ENCODE measurements at places on chromosomes 4 and X.

DNA sequence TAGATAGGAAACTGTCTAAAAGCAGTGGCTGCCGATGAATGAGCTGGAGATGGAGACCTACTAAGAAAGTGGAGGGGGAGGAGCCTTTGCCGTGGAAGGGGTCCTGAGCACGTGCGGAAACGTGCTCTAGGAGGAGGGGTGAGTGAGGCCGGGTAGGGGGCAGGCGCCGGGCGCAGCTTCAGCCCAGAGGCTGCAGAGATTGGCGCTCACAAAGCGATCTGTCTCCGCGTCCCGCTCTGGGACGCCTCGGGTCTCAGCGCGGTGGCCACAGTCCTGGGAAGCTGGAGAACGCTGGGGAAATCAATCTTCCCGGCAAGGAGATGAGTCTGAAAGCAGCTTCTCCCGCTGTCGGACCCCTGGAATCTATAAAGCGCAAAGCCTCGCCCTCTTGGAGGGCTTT is 444 bp upstream of the ARHGAP6 start:
- DNase-seq = no peak

- no peak for DNase-seq
Measured at GRCh38 chr4:1061056-1061700, 49.8 kb downstream of the FGFRL1 start.

- DNase-seq = no peak
Measured at GRCh38 chr4:89868999-89869589, 25.6 kb upstream of the MMRN1 start.

DNA sequence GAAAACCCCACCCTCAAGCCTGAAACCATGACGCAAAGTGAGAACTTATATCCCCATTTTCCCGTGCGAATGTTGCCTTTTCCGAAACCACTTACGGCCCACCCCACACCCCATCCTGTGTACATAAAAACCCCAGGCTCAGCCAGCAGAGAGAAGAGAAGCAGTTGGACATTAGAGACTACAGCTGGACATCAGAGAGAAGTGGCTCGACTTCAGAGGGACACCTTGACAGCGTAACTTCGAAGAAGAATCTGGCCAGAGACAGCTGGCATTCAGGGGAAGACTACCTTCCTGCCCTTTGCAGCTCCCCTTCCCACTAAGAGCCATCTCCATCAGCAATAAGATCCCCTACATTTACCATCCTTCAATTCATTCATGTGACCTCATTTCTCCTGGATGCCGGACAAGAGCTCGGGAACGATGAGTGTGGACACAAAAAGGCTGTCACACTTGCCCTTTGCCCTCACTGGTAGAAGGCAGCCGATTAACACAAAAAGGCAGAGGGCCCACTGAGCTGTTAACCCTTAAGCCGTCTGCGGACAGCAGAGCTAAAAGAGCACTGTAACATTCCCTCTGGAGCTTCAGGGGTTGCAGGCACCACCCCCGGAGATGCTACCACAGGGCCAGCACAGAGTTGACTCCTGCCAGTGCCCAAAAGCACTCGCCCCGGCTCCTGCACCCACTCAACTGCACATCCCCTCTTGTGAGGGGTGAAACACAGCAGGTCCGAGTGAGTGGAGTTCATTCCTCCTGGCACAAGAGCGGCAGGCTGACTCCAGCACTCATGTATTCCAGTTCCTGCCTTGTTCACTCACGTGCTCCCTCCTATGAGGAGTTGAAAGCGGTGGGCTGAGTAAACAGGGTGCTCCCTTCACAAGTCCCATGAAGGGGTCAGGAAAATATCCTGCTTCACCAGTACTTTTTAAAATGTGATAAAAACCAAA is 7.5 kb downstream of the CHM start:
- DNase-seq = no peak

DNA sequence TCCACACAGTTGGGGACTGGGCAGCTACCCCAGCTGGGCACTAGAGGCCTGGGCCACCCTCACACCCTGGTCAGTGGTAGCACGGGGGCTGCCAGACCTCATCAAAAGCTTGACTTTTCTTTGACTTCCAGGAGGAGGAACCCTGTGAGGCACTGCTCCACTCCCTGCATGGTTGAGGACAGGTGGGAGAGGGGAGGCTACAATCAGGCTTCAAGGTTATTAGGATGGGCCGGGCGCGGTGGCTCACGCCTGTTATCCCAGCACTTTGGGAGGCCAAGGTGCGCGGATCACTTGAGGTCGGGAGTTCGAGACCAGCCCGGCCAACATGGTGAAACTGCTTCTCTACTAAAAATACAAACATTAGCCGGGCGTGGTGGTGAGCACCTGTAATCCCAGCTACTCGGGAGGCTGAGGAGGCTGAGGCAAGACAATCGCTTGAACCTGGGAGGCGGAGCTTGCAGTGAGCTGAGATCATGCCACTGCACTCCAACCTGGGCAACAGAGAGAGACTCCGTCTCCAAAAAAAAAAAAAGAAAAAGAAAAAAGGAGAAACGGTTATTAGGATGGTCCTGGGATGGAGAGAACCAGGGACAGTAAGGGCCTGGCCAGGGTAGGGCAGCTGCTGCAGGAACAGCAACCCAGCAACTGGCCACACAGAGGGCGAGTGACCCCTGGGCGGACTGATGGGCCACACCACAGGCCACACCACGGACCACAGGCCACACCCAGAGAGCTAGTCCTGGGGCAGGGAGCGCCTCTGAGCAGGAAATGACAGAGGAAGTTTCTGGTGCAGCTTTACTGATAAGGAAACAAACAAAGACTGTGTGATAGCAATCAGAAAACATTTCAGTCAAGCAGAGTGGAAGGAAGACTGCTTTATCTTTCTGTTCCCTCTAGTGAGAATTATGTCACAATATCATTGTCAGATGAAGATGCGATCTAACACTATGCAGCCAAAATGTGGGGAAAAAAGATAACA is 20.5 kb upstream of the OPN1LW start:
- DNase-seq = no peak

- no peak for DNase-seq
Measured at GRCh38 chr4:71270901-71271300, 67.9 kb upstream of the SLC4A4 start.

- no peak for DNase-seq
Measured at GRCh38 chr4:104616401-104616820, 121.7 kb upstream of the CXXC4 start.

GRCh38 chr4:20195071-20195885 is 56.4 kb upstream of the SLIT2 start:
- no peak for DNase-seq

- DNase-seq = no peak
Measured at GRCh38 chrX:70171624-70172023, 5.7 kb upstream of the DGAT2L6 start.

DNA sequence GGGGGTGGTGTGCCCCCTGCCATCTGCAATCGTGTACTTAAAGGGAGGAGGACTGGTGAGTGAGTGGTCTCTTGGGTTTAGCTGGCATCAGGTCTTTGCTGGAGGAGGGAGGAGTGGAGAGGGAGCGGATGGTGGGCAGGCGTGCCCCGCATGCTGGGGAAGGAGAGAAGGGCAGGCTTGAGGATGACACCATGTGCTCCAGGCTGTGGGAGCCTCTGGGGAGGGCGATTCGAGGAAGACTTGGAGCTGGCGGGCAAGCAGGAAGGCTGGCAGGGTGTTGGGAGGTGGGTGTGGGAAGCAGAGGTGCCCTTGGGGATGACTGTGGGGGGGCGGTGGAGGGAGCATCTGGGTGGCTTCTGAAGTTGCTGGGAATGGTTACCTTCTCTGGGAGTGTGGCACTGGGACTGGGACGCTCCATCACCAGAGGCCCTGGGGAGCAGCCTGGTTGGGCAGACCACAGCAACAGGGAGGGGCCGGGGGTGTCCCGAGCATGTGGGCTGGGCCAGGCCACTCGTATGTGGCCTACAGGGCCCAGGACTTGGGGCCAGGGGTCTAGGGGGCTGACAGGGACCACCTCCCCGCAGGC is 30.8 kb upstream of the AFAP1 start:
- no peak for DNase-seq

GRCh38 chr4:150699599-150699998 is 117.6 kb downstream of the MAB21L2 start:
- no peak for DNase-seq

DNA sequence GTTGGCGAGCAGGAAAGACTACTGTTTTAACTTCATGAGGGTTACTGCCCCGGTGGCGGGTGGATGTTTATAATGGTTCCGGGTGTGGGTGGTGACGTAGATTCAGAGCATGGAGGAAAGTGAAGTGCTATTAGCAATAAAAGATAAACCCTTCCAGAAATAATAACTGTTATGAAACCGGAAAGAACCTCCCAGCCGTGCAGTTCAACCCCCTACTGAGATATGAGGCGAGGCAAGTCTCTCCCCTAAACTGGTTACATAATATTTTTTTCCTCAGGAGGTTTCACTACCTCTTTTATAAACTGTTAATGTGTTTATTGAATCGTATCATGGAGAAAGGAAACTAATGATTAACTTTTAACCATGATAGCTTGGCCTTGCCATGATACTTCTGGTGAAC is 33.9 kb upstream of the STIM2 start:
- no peak for DNase-seq

DNA sequence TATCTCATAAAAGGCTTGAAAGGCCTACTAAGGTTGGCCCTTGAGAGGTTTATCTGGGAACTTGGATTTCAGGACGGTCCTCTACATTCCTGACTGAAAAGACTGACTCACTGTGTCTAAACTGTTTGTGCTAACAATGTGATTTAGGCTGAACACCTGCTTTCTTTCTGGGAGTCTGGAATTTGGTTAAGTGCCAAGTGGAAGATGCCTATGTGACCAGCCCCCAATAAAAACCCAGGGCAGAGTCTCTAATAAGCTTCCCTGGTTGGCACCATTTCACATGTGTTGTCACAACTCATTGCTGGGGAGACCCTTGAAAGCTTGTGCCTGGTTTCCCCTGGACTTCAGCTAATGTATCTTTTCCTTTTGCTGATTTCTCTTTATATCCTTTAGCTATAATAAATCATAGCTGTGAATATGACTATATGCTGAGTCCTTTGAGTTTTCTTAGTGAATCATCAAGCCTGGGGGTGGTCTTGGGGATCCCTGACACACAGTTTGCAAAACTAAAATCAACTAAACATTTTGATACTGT is 55.1 kb downstream of the GPR82 start:
- no peak for DNase-seq

DNA sequence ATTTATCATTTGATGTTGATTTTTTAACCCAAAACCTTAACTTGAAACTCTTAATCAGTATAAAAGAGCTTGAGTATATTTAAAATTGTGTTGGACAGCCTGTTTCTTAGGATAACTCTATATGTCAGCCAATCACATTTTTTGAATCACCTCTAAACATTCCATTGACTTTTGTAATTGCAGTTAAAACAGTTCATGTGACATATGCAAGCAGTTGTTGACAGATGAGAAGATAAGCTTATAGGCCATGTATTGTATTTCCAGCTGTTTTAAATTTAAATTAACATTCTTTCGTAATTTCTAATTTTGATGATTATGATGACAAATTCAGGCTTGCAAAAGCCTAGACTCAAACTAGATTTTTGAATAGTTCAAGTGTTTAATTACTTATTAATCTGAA is 17.4 kb downstream of the VEGFC start:
- no peak for DNase-seq

DNA sequence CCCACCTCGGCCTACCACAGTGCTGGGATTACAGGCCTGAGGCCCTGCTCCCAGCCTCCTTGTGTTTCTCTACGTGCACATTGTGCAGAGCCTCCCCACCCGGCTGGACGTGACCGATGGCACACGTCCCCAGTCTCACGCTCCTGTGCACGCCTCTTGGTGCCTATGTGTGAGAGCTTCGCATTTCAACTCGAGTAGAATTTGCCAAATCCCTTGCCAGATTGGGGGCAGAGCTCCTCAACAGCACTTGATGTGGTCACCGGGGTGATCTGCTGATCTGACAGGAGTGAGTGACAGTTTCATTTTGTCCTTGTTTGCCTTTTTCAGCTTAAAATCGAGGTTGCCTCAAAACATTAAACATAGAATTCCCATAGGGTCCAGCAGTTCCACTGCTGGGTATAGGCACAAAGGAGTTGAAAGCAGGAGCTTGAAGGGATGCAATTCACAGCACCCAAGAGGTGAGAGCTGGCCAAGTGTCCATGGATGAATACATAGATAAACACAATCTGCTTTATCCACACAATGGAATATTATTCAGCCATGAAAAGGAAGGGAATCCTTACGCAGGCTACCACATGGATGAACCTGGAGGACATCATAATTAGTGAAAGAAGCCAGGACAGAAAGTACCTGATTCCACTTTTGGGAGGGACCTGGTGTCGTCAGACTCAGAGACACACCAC is 17.6 kb downstream of the TMEM187 start:
- DNase-seq = no peak

DNA sequence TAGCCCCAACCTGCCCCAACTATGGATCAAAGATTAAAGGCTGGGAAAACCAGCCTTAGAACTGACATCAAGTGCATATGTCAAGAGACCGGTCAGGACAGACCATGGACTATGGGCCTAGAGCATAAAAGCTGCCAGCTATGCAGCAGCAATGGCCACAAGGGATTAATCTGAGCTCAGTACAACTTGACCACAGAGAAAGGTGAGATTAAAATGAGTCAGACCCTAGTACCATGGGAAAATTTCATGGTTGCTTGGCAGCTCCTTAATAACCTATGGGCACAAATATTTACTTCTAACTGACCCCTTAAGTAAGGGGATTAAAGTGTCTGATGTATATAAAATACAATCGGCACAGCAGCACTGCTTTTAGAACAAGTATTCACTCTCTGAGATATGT is 54.4 kb downstream of the CBR4 start:
- DNase-seq = no peak

GRCh38 chrX:15127010-15127409 is 142.9 kb downstream of the ASB9 start:
- no peak for DNase-seq

GRCh38 chrX:13646154-13646549 is 6.8 kb upstream of the TCEANC start:
- no peak for DNase-seq

All from activated CD4-positive, alpha-beta T cell treated with anti-CD3 and anti-CD28 coated beads for 24 hours (primary cell).